Right renal cortex interstitium (tissue), 3 donors: ENCODE measurements at places on chromosomes 1 and 21.

DNA sequence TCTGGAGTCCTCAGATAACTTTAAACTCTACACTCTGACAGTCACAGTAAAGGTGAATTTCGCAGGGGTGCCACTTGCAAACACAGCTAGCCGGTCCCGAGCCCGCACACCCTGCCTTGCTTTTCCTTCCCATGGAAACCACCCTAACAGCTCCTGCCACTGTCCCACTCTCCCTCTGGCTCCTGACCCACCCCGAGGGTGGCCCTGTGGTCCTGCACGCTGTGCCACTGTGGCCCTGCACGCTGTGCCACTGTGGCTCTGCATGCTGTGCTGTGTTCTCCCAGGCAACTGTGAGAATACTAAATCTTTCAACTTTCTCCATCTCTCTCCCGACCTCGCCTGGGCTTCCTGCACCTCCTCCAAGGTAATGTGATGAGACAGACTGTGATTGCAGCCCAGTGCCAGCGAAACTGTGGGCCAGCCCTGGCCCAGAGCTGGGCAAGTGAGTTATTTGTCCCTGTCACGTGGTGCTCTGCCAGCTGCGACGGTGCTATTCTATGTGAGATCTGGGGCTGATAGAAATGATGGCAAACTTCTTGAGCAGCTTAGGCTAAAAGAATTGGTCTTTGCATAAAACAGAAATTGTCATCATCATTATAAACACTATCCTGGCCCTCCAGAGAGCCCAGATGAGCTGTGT is 63.4 kb upstream of the TARBP1 start:
- no peak for DNase-seq

GRCh38 chr1:70168283-70168682 is 37.1 kb downstream of the LRRC40 start:
- no peak for DNase-seq

DNA sequence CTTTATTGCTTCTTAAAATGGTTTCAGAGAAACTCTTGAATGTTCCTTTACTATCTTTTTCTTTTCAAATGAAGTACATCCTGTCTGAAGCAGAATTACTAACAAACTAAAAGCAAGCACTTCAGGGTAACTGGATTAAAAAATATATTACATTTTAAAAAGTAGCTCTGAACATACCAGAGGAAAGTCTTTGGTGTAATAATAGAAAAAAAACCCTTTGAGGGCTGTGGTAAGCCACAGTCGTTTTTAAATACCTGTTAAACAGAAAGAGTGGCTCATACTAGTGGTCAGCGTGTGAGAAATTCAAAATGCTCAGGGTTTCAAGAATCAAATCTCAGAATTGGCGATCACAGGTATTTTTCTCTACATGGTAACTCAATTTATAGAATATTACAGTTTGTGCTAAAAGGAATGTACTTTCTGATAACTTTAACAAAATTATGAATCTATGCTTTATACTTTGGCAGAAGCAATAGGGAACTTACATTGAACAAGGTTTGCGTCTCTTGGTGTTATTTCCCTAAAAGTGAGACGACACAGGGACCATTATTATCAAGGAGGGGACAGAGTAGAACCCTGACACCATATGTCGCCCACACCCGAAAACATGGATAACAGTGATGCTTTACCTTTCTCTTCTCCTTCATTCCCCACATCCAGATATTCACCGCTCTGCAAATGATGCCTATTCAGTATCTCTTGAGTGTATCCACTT is 97.0 kb upstream of the DPH5 start:
- DNase-seq = no peak

DNA sequence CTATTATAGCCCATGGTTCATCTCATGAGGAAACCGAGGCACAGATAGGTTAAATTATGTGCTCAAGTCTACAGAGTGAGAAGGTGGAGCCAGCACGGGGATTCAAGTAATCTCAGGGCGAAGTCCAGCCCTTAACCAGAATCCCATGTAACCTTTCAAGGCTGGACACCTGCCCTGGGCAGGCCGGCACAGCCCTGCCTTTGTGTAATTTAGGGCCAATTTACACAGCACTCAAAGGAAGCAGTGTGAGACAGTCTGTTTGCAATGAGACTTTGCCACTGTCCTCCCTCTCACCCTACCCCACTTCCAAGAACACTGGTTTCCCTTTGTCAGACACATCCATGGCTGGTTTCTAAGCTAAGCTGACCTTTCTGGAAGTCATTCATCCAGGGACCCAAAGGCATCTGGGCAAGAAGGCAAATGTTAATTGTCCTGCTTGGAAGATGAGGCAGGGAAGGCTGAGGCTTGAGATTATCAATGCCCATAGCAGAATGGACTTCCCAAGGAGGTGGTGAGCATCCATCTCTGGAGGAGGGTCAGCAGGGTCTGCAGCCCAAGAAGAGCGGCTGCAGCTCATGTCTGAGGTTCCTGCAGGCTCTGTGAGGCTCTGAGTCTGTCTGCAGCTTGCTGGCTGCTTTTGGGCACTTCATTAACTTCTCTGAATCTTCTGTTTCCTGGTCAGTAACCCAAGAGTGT is 159.2 kb downstream of the TRABD2B start:
- no peak for DNase-seq

GRCh38 chr1:64072089-64072793 is 131.2 kb upstream of the UBE2U start:
- DNase-seq = no peak
